Amygdala (tissue), 56 donors: ENCODE measurements at places on chromosomes 11 and 22.

DNA sequence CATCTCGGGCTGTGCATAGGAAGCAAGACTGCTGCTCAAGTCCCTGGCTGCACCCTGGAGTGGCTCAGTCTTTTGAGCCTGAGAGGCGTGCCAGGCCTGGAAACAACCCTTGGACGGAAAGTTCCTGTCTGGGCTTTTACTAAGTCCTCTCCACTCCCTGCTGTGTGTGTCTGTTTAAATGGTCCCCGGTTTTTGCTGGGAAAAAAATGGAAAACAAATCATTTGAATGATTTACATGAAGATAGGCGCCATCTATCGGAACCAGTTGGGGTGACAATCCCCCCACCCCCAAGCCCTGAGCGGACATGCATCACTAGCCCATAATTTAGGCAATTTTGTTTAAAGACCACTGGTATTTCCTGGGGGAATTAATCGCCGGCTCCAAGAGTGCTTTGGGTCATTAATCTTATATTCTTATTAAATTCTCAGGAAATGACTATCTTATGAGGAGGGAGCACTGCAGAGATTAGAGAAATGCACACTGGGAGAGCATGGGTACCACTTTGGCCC is 2.7 kb upstream of the GAB2 start:
- peak; percentile 79 for DNase-seq

DNA sequence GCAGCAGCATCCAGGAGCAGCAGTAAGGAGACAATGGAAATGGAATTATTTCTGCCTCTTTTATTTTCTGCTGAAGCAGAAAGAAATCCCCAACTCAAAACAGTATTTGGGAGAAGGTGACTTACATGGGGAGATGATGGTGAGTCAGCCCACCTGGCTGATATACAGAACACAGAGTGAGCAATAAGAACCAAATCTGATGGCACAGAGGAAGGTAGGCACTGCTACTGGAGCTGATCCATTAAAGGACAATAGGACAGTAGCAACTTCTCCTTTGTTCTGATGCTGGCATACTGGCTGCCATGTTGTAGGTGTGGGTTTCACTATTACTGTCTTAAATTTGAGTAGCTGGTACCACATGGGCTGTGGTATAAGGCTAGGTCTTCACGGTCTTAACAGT is 45.2 kb downstream of the CLPB start:
- no peak for DNase-seq

GRCh38 chr11:63920939-63921417 is 4.0 kb upstream of the RCOR2 start:
- no peak for DNase-seq

GRCh38 chr22:27212102-27212501 is 554.7 kb downstream of the MIAT start:
- no peak for DNase-seq

DNA sequence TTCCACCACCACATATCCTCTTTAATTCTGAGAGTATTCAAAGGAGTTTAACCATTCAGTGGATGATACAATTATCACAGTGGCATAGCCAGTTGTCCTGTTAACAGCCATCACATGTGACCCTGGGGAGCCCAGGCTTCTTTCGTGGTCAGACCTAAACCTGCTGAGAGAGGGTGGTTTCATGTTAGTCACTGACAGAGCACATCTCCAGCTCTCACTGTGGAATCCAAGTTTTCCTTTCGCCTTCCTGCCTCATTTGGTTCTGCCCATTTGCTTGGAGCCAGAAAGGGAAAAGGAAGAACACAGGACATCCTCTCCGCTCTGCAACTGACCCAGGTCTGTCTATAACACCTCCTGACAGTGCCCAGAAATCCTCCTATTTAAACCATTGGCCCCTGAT is 60.4 kb downstream of the MCHR1 start:
- DNase-seq, result no peak

DNA sequence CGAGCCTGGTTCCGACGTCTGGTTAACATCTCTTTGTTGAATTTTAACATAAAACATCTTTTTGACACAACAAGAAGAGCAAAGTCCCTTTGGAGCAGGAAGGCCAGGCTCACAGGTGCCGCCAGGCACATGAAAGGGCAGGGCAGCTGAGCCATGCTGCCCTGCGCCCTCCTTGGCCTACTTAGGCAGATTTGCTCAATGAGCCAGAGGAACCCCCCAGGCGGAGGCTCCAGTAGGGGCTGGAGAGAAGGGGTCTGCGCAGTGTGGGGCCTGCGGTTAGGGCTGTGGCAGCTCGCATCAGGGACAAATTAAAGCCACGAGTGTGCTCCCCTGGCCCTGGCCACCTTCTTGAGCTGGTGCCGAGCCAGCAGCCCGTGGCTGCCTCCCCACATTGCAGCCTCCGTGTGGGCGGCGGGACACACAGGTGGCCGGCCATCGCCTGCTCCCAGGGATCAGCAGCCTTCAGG is 9.9 kb upstream of the SLC22A12 start:
- no peak for DNase-seq

- no peak for DNase-seq
Measured at GRCh38 chr11:121559606-121560200, 106.9 kb upstream of the SORL1-AS1 start.

GRCh38 chr11:27395556-27396258 is 32.7 kb upstream of the CCDC34 start:
- no peak for DNase-seq

DNA sequence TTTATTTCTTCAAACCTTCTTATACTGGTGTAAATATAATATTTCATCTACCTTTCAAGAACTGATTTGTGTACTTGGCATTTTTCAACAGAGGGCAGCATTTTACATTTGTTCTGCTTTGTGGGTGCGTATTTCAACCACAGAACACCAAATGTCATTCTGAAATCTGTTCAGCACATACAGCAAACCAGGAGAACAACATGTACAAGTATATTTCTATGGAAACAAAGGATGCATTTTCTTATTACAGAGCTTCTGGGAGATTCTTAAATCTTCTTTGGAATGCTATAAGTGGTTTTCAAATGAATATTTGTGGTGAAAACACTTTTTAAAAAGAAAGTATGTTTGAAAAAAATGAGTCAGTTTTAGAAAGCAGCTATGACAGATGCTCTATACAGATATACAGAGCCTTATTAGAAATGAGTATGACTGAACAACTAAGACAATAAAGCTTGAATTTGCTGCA is 946.0 kb downstream of the FAM181B start:
- no peak for DNase-seq

GRCh38 chr11:112216561-112217105 is 9.6 kb upstream of the PTS start:
- no peak for DNase-seq

DNA sequence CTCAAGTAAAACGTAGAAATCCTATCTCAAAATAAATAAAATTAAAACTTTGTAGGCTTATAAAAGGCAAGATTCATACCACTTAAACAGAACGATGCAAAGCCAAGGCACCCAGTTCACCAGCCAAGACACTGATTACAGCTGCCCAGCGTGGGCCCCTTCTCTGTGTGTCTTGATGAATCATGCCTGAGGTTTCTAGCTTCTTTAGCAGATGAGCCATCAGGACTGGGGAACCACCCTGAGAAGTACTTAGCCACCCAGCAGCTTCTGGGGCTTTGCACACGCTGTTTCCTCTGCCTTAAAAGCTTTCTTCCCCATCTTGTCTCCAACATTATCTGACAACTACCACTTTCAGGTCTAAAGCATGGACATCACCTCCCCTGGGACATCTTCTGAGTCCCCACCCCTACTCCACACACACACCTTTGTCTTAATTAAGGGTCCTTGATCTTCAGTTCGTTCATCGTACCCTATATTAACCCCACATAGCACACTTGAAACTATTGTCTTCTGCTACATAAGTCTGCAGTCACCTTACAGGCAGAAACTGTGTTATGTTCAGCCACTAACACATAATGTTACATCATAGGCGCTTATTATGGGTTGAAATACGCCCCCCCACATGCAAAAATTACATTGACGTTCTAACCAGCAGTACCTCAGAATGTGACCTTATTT is 8.7 kb upstream of the LAYN start:
- DNase-seq, result no peak

GRCh38 chr11:11444804-11445131 is 91.7 kb upstream of the CSNK2A3 start:
- DNase-seq, result no peak

DNA sequence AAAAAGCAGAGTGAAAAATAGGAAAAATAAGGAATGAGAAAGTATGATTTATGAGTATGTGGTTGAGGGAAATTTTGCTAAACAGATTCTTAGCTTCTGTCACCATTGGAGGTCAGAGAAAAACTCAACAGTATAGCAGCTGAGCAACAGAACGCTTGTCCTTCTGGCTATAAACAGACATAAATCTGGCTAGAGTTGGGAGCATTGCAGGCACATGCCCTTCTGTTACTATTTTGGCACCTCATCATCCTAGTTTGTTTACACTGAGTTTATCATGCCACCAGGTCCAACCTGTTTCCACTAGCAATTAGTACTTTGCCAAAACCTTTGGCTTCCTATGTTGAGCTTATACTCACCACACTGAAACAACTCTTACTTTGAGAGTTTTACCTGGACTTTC is 6.9 kb downstream of the UBE4A start:
- no peak for DNase-seq

DNA sequence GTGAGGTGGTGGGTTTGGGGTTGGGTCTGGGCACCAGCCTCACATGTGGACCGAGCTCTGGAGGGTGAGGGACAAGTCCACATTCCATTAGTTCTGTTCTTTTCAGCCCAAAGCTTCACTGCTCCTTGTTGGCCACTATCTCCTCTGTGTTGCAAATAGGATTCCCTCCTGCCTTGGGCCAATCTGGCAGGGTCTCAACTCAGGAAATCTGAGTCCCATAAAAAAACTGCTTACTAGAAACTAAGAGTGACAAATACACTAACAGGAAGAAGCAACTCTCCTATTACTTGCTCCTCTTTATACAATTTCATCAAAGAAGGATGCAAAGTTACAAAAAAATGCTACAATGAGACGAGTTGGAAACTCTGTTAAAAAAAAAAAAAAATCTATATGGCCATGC is 66.2 kb upstream of the CSNK1E start:
- no peak for DNase-seq

DNA sequence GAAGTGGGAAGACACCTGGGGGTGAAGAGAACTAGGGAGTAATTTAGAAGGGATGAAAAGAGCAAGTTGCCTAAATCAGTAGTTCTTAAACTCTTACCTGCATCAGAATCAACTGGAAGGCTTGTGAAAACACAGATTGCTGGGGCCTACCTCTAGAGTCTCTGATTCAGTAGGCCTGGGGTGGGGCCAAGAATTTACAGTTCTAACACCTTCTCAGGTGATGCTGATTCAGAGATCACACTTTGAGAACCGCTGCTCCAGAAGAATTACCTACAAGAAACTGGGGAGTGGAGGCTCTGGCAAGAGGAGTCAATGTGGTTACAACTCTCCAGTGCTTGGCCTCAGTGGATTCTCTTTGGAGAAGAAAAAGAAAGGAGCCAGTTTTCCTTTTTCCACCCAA is 128.7 kb downstream of the C11orf58 start:
- DNase-seq, result no peak

- DNase-seq, result no peak
Measured at GRCh38 chr11:91299980-91300379, 924.6 kb upstream of the FAT3 start.

DNA sequence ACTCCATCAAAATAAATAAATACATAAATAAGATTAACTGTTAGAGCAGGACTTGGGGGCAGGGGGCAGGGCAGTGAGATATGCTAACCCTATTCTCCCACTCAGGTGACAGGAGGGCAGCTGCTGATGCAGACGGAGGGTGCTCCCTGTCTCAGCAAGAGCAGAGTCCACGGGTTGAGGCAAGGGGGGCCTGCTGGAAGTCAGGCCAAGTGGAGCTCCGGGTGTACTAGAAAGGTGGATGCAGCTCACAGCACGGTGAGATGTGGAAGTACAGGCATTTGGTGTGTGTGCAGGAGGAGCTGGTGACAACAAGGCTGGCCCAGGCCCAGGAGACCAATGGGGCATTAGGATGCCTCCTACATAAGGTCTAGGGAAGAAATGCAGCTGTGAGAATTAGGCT is 467.3 kb upstream of the B3GAT1 start:
- DNase-seq, result no peak

- no peak for DNase-seq
Measured at GRCh38 chr11:128324051-128324481, 263.3 kb downstream of the ETS1 start.

DNA sequence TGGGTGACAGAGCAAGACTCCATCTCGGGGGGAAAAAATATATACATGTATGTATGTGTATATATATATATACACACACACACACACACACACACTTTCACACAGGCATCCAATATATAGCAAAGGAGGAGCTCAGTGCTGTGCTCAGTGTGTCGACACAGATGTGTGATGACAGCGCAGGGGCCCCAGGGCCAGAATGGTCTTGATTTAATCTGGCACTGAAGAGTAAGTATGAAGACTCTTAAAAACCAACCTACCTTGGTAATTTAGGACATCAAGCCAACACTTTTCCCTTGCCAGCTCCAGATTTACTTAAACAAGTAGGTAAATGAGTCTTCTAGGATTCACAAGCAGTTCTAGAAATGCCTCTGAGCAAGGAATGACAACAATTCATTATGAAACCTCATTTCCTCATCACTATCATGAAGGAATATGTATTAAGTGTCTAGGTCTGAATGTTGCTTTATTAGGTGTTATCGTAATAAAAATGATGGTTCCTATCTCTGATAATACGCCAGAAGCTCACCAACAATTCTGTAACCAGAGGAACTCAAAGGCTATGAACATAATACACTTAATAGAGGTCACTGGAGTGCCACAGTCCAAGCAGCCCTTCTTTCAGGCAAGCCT is 71.5 kb downstream of the SGSM3 start:
- no peak for DNase-seq

DNA sequence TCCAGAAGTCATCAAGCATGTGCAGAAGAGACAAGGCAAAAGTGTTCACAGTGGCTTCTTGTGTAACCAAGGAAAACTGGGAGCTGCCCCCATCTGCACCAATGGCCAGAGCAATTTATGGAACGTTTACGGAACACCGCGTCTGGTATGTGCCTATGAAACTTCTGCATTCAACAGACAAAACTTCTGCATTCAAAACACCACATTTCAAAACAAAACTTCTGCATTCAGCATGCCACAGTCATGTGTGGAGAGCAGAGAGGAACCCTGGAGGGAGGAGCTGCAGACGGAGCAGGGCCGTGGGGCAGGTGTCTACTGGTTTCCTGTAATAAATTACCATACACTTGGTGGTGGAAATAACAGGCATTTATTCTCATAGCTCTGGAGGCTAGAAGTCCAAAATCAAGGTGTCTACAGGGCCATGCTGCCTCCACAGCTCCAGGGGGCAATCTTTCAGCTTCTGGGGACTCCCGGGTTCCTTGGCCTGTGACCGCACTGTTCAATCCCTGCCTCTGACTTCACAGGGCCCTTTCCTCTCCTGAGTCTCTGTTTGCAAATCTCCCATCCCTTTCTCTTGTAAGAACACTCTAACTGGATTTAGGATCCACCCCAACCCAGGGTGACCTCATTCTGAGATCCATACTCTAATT is 32.2 kb downstream of the RPL3 start:
- no peak for DNase-seq
